ENCODE measurements at places on chromosomes 1 and 21.

GRCh38 chr1:156889802-156890580 lies 3.5 kb upstream of the PEAR1 start:
- DNase-seq: peak; percentile 88

- DNase-seq: no peak
Observed at GRCh38 chr21:46624050-46624449, 11.4 kb upstream of the PRMT2 start.

GRCh38 chr1:247857985-247858619 lies 1.1 kb downstream of the TRIM58 start:
- DNase-seq: no peak

DNA sequence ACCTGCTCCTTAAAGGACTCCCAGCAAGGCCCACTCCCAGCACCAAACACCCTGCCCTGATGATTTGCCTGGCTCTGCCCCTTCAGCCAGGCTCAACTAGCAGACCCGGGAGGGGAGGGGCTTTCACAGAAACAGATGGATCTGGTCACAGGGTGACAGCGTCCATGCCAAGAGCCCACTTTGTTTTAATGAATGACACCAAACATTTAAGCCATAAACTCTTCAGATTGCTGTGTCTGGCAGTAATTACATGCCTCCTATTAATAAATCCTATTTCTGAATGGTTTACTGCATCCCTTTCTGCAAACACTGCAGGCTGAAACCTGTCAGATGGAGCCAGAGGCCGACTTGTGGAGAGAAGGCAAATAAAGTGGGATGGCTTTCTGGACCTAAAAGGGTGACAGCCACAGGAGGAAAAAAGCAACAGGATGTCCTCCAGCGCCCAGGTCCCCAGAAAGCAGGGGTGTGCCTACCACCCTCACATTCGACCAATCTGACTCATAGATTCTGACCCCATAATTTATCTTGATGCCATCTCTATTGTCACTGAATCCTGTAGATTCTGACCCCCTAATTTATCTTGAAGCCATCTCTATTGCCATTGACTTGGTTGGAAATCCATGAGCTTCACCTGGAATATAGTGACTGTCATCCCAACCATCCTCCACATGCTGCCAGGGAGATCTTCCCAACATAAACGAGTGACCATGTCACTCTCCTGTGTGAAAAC lies 200.9 kb downstream of the PLPP3 start:
- no peak for DNase-seq

DNA sequence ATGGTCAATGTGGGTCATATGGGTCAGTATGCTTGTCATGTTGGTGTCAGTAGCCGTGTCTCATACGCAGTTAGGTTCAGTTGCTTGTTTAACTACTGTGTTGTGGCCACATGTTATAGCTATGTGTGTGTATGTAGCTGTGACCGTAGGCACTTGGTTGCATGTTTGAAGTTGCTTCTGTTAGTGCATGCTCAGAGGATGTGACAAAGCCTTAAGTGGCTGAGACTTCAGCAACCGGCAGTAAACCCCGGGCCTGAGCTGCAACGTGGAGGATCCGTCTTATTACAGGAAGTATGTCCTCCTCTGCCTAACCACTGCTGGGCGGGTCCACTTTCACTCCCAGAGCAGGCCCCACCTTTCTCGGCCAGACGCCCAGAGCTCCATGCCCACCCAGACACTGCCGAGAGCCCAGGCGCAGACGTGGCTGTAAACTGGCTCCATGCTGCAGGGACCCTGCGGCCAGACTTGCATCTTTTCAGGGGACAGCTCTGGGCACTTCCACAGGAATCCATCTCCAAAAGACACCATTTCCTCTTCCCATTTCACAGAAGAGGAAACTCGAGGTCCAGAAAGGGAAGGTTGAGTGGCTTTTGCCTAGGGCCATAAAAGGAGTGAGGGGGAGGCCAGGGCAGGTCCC lies 2.2 kb downstream of the TCEA3 start:
- no peak for DNase-seq

GRCh38 chr1:6460301-6461050 lies 5.5 kb downstream of the TNFRSF25 start:
- no peak for DNase-seq

DNA sequence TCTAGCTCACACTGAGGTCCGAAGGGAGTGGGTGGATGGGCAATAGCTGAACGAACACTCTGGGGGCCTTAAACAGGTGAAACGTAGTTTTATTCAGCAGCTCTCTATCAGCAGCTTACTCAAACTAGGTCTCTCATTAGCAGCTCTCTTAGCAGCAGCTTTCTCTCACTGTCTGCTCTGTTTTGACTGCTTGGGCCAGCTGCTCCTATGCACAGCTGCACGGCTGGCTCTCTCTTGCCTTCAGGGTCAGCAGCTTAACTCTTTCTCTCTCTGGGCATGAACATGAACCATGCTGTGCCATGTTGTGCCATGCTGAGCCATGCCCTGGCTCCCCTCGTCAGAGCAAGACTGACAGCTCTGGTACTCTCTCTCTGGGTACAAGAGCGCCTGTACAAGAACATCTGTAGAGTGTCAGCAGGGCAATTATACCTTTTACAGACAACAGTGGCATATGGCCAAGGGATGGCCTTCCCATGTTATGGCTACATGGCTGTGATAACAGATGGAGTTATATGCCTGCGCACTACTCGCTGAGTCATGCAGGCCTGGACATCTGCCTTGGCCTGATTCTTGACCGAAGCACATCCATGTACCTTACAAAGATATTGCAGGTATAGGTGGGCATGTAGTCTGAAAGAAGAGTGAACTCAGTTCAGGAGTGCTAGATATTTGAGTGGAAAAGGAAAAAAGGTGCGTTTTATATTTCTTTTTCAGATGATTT lies 152.4 kb downstream of the LEPR start:
- no peak for DNase-seq

- peak; percentile 79 for DNase-seq
Observed at GRCh38 chr21:43812139-43812821, 22.9 kb downstream of the RRP1 start.

DNA sequence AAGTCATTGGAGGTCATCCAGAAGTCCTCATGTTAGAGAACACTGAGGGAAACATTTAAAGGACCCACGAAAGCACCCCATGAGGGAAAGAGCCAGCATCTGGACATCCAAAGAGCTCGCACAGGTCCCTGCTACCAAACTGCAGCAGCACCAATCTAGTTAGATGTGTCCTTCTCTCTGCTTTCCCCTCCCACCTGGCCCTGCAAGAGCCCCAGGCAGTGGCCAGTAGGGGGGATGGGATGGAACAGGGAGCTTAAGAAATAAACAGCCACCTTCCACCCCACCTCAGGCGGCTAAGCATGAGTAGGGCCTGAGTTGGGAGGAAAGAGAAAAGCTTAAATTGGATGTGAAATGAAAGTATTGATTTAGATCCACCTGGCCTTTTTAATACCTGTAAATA lies 175.9 kb upstream of the KCND3 start:
- DNase-seq: no peak

DNA sequence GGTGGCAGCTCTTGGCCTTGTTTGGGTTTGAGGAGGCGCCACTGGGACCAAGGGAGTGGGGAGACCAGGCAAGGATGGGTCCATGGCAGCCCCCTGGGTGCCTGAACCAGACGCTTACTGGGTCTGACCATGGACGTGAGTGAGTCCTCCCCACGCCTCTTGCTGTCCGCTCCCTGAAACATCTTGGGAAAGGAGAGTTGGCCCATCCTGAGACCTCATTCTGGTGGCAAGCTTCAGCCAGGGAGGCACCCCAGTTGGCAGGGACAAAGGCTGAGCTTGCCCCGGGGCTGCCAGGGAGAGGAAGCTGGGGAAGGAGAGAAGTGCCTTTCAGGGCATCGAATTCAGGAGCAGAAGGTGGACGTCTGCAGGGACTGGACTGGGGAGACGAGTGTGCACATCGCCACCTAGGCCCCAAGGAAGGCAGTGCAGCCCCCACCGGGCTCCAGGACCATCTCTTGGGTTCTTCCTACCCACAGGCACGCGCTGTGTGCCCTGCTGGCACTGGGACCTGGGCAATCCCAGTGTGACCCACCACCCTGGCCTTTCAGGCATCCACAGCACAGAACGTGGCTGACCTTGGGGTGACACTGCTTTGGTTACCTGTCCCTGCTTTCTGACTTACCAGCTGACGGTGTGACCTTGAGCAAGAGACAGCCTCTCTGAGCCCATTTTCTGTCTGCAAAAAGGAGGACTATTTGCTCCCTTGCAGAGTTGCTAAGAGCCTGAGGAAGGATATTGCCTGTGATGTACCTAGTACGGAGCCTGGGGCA lies 132.9 kb upstream of the WNT4 start:
- peak; percentile 47 for DNase-seq

DNA sequence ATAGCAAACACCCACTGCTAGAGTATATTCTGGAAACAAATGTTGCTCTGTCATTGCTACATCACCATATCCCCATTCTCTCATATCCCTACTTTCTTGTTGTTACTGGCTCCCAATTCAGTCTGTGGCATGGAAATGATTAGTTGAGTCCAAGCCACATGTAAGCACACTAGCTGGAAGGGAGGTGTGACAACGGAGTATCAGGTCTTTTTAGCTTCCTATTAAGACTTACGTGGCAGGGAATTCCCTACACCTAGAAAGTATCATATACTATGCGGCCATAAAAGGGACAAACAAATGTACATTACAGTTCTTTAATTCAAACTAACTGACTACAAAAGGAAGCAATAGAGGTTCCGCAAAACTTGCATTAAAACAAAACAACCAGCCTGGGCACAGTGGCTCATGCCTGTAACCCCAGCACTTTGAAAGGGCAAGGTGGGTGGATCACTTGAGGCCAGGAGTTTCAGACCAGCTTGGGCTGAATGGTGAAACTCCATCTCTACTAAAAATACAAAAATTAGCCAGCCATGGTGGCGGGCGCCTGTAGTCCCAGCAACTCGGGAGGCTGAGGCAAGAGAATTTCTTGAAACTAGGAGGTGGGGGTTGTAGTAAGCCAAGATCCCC lies 48.6 kb downstream of the INTS7 start:
- DNase-seq: no peak

DNA sequence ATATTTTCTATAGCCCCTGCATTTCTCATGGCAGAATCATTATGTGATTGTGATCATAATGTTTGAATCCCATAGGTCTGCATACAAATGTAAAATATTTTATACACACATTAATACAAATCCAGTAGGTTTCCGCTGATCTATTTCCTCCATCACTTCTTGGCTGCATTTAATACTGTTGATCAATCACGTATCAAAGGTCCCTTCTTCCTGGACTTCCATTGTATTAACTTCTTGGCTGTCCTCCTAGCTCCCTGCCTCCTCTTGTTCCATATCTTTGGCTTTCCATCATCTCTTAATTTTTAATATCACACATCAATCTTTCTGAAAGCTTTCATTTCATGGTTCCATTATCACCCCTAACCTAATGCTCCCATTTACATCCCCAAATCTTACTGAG lies 97.6 kb downstream of the PROX1 start:
- no peak for DNase-seq

DNA sequence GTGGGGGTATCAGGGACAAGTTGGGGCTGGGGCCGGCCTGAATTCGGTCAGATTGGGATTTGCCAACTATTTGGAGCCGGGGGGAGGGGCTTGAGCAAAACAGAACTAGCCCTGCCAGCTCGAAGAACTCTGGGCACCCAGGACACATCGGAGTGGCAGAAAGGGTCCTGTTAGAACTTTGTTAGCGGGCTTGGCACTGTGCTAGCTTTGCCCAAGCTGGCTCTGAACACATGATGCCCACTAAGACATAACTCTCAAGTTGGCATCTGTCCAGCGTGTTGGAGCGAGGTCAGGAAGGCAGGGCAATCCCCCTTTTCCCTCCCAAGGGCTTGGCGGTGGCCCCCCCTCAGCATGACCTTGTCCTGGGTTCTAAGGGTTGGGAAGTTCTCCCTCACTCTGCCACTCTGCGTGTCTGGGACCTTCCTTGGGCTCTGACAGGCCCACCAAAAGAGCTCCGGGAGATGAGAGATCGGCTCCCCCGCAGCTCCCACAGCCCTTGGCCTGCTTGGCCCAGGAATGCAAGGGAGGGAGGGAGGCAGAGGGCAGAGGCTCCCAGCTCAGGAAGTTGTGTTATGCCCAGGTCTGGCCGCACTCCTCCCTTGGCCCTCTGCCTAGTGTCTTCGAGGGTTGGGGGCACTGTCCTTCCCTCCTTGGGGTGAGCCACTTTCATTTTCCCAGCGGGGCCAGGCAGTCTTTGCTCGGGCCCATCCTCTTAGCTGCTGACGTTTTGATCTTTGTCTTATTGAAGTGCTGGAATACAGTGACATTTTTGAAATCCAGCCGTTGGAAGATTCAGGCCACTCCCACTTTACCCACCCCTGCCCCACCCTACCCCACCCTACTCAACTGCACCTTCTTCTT lies 1.2 kb downstream of the LMNA start:
- peak; percentile 42 for DNase-seq

DNA sequence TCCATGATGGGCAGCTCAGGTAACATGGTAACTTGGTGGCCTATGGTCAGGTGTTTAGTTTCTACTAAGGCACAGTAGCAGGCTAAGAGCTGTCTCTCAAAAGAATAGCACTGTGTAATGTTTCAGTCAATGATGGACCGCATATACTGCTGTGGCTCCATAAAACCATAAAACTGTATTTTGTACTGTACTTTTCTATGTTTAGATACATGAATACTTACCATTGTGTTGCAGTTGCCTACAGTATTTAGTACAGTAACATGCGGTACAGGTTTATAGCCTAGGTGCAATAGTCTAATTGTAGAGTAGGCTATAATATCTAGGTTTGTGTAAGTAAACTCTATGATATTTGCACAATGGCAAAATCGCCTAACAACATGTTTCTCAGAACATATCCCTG lies 50.6 kb downstream of the SLC2A1 start:
- no peak for DNase-seq

DNA sequence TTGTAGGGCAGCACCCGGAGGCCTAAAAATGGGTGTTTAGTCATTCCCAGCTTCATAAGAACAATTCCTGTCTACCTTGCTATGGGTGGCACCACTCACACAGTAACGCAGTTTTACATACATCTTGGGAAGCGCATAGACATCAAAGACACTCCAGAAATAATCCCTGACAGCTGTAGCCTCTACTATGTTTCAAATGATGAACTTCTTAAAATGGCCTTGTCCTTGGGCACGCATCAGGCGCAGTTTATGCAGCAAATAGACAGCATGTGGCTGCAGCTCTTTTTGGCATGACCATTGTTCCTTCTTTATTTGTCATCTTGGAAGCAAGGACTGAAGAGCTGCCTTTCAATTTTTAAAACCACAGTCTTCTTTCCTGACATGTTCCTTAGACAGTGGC lies 77.6 kb upstream of the CACYBP start:
- no peak for DNase-seq

- no peak for DNase-seq
Observed at GRCh38 chr1:214306269-214306668, 25.3 kb downstream of the SMYD2 start.

DNA sequence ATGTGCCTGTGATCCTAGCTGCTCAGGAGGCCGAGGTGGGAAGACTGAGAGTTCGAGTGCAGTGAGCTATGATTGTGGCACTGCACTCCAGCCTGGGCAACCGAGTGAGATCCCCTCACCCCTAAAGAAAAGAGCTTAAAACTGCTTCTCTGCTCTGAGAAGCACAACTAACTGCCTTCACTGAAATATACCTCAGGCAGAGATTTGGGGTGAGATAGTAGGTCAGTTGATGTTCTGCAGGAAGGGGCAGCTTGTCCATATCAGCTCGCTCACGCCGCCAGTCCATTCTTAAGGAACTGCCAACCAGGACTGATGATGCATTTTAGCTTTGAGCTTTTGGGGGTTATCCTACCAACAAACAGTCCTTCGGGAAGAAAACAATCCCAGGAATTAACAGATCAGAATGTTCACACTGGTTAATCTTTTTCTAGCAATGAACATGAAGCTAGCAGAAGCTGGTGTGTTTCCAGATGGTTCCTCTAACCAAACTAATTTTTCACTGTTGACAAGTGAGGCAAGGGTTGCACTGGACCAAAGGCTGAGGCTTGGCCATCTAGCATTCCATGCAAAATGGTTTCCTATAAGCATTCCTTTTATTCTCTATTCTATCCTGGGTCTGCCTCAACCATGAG lies 31.6 kb downstream of the LHX4 start:
- DNase-seq: no peak
